ENCODE measurements at places on chromosomes 1 and 21. TPM values are rescaled to one million over a fixed set of nuclear protein-coding genes. Genes with fewer than 3 reads are reported as not detected.

Gene ANKRD45
- 0.37 TPM for total RNA-seq

GRCh38 chr1:94422115-94422820 is 4.1 kb downstream of the ABCD3 start:
- H3K4me3 ChIP-seq, result no peak overlapping the region
- peaks cover 12% of the 10 kb centered on the region for H3K4me1 ChIP-seq
- no peaks in the 10 kb centered on the region for H3K36me3 ChIP-seq
- no peak overlapping the region for H3K27ac ChIP-seq
- no peaks in the 10 kb centered on the region for H3K27me3 ChIP-seq

Gene FGGY
- total RNA-seq, result 8.3 TPM

GRCh38 chr1:42422737-42423136 is 33.1 kb downstream of the ZMYND12 start:
- no peak overlapping the region for H3K4me3 ChIP-seq
- H3K36me3 ChIP-seq, result no peaks in the 10 kb centered on the region
- H3K4me1 ChIP-seq, result peaks cover 15% of the 10 kb centered on the region
- no peak for DNase-seq
- peaks cover 13% of the 10 kb centered on the region for H3K27me3 ChIP-seq

DNA sequence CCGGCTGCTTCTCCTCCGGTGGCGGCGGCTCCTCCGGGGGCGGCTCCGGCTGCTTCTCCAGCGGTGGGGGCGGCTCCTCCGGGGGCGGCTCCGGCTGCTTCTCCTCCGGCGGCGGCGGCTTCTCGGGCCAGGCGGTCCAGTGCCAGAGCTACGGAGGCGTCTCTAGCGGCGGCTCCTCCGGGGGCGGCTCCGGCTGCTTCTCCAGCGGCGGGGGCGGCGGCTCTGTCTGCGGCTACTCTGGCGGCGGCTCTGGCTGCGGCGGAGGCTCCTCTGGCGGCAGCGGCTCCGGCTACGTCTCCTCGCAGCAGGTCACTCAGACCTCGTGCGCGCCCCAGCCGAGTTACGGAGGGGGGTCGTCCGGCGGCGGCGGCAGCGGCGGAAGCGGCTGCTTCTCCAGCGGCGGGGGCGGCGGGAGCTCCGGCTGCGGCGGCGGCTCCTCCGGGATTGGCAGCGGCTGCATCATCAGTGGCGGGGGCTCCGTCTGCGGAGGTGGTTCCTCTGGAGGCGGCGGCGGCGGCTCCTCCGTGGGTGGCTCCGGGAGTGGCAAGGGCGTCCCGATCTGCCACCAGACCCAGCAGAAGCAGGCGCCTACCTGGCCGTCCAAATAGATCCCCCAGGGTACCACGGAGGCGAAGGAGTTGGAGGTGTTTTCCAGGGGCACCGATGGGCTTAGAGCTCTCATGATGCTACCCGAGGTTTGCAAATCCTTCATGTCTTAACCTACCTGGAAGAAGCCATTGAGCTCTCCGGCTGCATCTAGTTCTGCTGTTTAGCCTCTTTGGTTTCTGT is 2.0 kb downstream of the LORICRIN start:
- H3K27ac ChIP-seq, result no peak overlapping the region
- peaks cover 53% of the 10 kb centered on the region for H3K27me3 ChIP-seq
- no peaks in the 10 kb centered on the region for H3K4me1 ChIP-seq
- H3K4me3 ChIP-seq, result peak overlapping the region; percentile 13
- DNase-seq, result no peak
- no peaks in the 10 kb centered on the region for H3K36me3 ChIP-seq

Gene TNFSF4
- 59.6 TPM for total RNA-seq

DNA sequence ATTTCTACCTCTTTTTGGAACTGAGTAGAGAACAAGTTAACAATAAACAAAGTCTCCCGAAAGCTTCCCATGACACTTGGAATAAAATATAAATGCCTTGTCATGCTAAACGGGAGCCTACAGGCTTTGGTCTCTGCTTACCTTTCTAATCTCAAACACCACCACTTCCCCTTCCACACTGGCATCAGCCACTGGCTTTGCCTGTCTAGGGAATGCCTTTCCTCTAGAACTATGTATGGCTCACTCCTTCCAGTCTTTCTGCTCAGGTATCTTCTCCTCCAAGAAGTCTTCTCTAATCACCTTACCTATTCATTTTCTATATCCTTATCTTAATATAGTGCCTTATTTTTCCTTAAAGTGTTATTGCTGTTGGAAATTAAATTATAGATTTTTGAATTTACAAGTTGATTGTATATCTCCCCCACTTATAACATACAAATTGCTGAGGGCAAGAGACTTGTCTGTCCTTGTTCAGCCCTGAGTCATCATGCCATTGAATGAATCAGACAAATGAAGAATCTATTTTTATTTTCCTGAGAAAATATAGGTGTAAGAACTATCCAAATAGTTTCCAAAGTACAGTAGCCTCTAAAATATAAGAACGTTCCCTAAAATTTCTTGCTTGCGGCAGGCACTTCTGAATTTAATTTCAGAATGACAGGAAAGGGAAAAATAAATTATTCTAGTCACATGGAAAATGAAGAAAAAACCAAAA is 119.2 kb downstream of the TM2D1 start:
- H3K4me1 ChIP-seq, result peaks cover 22% of the 10 kb centered on the region
- DNase-seq, result peak; percentile 66
- H3K27me3 ChIP-seq, result no peaks in the 10 kb centered on the region
- peak overlapping the region; percentile 86 for H3K27ac ChIP-seq
- H3K36me3 ChIP-seq, result no peaks in the 10 kb centered on the region
- H3K4me3 ChIP-seq, result no peak overlapping the region

Gene EDARADD
- total RNA-seq, result not detected

- H3K4me1 ChIP-seq, result no peaks in the 10 kb centered on the region
- no peak overlapping the region for H3K4me3 ChIP-seq
- no peaks in the 10 kb centered on the region for H3K36me3 ChIP-seq
- no peak overlapping the region for H3K27ac ChIP-seq
These were observed 65.9 kb downstream of the FMO4 start for GRCh38 chr1:171379846-171380245.

DNA sequence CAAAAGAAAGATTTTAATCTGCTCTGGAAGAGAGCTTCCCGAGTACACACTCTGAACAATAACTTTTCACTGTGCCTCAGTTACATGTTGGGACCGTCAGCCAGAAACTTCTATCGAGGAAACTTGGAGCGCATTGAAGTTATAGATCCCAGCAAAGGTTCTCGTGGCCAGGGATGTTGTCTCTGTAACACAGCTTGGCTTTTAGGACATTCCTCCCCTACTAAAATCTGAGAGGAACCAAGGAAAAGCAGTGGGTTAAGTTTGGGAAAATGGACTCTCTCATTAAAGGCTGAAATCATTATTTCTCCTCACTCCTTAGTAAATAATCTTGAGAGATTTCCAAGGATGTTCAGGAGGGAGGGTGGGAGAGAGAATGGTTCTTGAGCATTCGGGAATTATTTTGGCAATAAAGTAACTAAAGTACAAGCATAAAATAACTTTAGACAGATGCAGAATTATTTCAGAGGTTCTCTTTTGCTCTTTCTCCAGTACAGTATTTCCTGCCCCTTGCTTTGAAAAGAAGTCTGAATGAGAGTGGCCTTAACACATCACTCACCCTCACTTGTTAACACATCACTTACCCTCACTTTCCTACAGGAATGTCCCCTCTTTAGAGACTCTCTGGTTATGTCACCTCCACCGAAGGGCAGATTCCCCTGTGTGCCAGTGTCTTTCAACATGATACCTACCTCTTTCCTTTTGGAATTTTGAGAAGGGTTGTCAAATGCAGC is 1.8 kb upstream of the NFIA start:
- peak; percentile 48 for DNase-seq
- H3K4me1 ChIP-seq, result peaks cover 55% of the 10 kb centered on the region
- no peaks in the 10 kb centered on the region for H3K36me3 ChIP-seq
- H3K27ac ChIP-seq, result peak overlapping the region; percentile 50
- no peaks in the 10 kb centered on the region for H3K27me3 ChIP-seq

GRCh38 chr1:81545734-81546133 is 255.0 kb upstream of the ADGRL2 start:
- no peaks in the 10 kb centered on the region for H3K36me3 ChIP-seq
- H3K27me3 ChIP-seq, result no peaks in the 10 kb centered on the region
- no peak overlapping the region for H3K4me3 ChIP-seq
- H3K4me1 ChIP-seq, result no peaks in the 10 kb centered on the region
- DNase-seq, result no peak

Gene OR10J1
- not detected for total RNA-seq

Gene NDUFS2
- total RNA-seq, result 95.1 TPM

Gene HPDL
- 5.6 TPM for total RNA-seq

DNA sequence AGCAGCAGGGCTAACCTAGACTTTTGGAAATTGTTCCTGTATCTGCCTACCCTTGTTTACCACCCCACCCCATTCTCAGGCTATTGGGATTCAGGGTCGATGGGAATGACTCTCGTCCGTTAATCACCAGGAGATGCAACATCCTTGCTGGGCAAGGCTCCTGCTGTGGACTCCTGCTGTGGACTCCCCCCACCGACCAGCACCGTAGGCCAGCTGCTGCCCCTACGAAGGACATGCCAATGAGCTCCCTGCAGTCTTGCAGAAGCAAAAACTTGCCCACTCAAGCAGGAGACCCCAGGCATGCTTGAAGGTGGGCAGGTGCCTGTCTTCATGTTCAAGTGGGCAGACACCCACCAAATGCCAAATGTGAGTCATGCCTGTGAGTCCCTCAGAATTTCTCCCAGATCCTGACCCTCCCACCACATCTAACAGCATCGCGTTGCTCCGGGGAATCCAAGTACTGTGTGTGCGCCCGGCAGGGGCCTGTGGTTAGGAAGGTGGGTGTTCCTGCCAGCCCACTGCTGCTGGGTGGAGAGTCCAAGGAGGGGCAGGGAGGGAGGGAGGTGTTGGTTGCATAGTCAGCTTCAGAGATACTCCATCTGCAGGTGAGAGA is 41.7 kb upstream of the SOX13 start:
- no peaks in the 10 kb centered on the region for H3K4me1 ChIP-seq
- DNase-seq, result no peak
- peaks cover 3% of the 10 kb centered on the region for H3K27me3 ChIP-seq
- no peaks in the 10 kb centered on the region for H3K36me3 ChIP-seq
- H3K4me3 ChIP-seq, result no peak overlapping the region
- H3K27ac ChIP-seq, result no peak overlapping the region

- no peak for DNase-seq
- no peaks in the 10 kb centered on the region for H3K36me3 ChIP-seq
- no peaks in the 10 kb centered on the region for H3K4me1 ChIP-seq
- H3K27ac ChIP-seq, result no peak overlapping the region
- H3K27me3 ChIP-seq, result peaks cover 35% of the 10 kb centered on the region
These were observed 30.7 kb downstream of the DMBX1 start for GRCh38 chr1:46520063-46520911.

DNA sequence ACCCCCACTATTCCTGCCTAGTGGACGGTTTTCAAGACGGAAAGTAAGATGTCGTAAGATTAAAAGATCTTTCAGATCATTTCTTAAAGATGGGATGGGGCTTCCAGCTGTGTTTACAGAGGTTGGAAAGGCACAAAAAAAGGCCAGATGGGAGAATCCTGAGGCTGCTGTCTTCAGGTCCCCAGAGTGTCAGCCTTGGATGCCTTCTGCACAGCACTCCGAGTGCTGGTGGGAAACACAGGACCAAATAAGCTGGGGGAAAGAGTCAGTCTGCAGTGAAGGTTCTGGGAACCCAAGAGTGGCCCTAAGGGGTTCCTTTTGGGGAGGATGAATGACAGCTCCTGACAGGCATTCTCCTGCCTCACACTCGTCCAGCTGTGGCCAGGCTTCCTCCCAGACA is 96.5 kb downstream of the COLGALT2 start:
- H3K27me3 ChIP-seq, result peaks cover 5% of the 10 kb centered on the region
- no peak for DNase-seq
- H3K27ac ChIP-seq, result no peak overlapping the region
- H3K4me3 ChIP-seq, result no peak overlapping the region
- H3K36me3 ChIP-seq, result no peaks in the 10 kb centered on the region
- H3K4me1 ChIP-seq, result no peaks in the 10 kb centered on the region

DNA sequence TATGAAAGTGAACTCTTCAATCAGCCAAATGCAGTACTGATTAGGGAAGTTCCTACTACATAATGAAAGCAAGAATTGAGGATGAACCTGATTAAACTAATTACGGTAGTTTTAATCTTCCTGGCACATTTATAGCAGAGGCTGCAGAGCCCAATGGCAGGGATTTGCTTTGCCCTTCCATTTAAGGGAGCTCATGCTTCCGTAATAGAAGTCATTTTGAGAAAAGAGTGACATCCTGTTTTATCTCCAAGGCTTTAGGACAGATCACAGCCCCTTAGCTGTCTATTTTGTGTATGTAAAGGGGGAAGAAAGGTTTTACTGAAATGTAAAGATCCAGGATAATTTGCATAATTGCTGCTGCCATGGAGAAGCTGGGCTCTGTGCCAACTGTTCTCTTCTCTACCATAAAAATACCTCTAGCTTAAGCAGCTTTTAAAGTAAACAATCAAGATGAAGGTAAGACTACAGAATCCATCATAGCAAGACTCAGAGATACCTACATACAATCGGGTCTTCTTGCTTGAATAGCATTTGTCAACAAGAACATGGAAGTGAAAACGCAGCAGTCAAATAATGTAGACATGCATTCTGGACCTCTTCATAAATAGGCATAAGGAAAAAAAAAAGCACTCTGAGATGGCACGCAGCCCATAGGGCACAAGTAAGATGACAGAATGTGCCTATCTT is 62.5 kb downstream of the ASH1L start:
- H3K27me3 ChIP-seq, result no peaks in the 10 kb centered on the region
- peak; percentile 32 for DNase-seq
- no peak overlapping the region for H3K27ac ChIP-seq
- H3K4me3 ChIP-seq, result no peak overlapping the region
- H3K36me3 ChIP-seq, result no peaks in the 10 kb centered on the region

Gene RGS7
- total RNA-seq, result 0.44 TPM

GRCh38 chr21:36513430-36513829 is 33.5 kb upstream of the CLDN14 start:
- no peak overlapping the region for H3K27ac ChIP-seq
- H3K27me3 ChIP-seq, result no peaks in the 10 kb centered on the region
- no peak overlapping the region for H3K4me3 ChIP-seq
- no peaks in the 10 kb centered on the region for H3K36me3 ChIP-seq

Gene CXADR
- 12.2 TPM for total RNA-seq

Gene DPT
- not detected for total RNA-seq

DNA sequence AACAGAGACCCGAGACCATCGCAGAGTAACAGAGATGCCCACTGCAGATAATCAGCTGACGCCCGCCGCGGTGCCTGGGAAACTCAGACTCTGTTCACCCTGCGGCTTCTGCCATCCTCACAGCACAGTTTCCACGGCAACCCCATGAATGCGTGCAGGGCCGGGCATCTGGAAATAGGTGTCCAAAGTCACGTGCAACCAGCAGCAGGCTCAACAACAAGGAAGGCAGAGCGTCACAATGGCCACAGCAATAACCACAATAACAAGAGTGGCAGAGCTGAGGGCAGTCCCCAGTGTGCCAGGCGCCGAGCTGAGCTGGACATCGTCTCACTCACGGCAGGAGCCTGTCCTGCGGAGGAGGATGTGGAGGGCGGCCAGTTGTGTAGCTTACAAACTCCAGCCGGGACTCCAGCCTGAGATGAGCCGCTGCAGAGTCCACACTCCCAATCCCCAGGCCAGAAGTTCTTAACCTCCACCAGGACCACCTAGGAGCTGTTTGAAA is 102.0 kb downstream of the CRYAA start:
- no peak overlapping the region for H3K4me3 ChIP-seq
- H3K27me3 ChIP-seq, result no peaks in the 10 kb centered on the region
- no peak overlapping the region for H3K27ac ChIP-seq
- H3K36me3 ChIP-seq, result no peaks in the 10 kb centered on the region

- H3K27ac ChIP-seq, result no peak overlapping the region
- H3K36me3 ChIP-seq, result no peaks in the 10 kb centered on the region
- no peaks in the 10 kb centered on the region for H3K4me1 ChIP-seq
- no peak overlapping the region for H3K4me3 ChIP-seq
These were observed 15.6 kb downstream of the SLC22A15 start for GRCh38 chr1:115991909-115992308.

GRCh38 chr1:150563340-150564038 is 14.3 kb downstream of the ADAMTSL4 start:
- peaks cover 67% of the 10 kb centered on the region for H3K4me1 ChIP-seq
- H3K27ac ChIP-seq, result peak overlapping the region; percentile 99
- no peaks in the 10 kb centered on the region for H3K27me3 ChIP-seq
- peak; percentile 61 for DNase-seq
- H3K4me3 ChIP-seq, result no peak overlapping the region
- no peaks in the 10 kb centered on the region for H3K36me3 ChIP-seq
